Inflammatory macrophage (primary cell): ENCODE measurements at places on chromosomes 6 and 20.
A peak's percentile ranks its signal among the peaks of the same experiment; 100 is the strongest.

GRCh38 chr6:53038141-53038540 is 27.1 kb upstream of the FBXO9 start:
- DNase-seq, result no peak

GRCh38 chr20:22385602-22386305 is 198.6 kb downstream of the FOXA2 start:
- no peak for DNase-seq

GRCh38 chr6:157732007-157732406 is 91.0 kb upstream of the SNX9 start:
- DNase-seq, result no peak

GRCh38 chr6:121897337-121897760 is 461.9 kb downstream of the GJA1 start:
- no peak for DNase-seq

- no peak for DNase-seq
Observed at GRCh38 chr6:98463038-98464000, 371.1 kb upstream of the POU3F2 start.

DNA sequence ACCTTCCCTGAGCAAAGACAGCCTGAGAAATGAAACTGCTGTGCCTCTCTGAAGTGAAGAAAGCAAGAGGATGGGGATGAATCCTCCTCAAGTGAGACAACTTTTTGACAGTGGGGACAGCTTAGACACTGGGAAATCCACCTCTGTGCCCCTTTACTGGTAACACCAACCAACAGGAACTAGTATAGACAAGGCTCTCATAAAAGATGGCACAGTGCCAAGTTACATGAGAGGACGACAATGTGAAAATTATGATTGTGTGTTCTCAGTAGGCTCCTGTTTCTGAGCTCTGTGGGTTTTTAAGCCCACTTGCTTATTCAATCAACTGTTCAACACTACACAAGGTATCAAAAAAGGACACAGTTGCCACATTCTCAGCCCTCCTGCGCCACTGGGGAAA is 41.6 kb upstream of the LYRM2 start:
- DNase-seq, result no peak

- DNase-seq, result no peak
Observed at GRCh38 chr6:125046107-125046925, 84.1 kb downstream of the RNF217 start.

GRCh38 chr6:130482645-130483390 is 117.0 kb downstream of the TMEM200A start:
- DNase-seq, result no peak

- DNase-seq, result no peak
Observed at GRCh38 chr20:56380375-56380774, 11.6 kb downstream of the AURKA start.

DNA sequence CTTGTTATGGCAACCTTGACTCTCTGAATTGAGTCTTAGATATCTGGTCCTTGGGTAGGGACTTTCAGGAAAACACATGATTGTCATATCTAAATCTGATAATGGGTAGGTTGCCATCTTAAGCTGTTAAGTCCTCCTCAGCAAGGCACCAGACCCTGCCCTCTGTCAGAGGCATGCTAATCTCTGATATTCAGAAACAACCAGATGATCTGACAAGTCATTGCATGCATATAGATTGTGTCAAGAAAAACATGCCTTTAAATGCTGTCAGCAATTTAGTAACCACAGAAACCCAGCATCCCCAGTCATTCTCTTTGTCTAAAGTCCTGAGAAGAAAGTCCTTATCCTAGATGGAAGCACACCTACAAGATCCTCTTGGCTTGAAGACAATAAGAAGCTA is 149.1 kb downstream of the EDN1 start:
- DNase-seq, result no peak

DNA sequence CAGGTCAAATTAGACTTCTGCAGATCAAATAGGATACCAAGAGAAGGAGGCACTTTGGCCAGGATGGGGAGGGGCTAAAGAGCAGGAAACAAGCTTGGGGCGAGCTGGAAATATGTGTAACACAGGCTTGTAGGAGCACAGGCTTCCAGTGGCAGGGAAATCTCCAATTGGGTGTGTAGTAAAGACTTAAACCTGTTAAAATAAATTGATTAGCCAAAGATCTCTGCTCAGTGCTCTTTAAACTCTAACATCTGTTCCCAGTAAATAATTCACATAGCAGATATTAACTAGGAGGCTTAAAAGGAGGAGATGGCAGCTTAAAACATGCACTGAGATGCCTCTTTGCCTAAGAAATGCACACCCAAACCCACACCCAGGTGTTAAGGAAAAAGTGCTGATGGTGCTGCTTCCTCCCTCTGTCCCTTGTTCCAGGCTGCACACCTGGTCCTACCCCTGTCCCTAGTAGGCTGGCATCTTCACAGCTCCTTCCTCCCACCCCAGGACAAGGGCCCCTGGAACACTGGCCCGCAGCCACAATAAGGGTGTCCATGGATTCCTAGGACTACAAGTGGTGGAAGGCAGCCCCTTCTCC is 93.5 kb upstream of the MLN start:
- DNase-seq, result no peak

DNA sequence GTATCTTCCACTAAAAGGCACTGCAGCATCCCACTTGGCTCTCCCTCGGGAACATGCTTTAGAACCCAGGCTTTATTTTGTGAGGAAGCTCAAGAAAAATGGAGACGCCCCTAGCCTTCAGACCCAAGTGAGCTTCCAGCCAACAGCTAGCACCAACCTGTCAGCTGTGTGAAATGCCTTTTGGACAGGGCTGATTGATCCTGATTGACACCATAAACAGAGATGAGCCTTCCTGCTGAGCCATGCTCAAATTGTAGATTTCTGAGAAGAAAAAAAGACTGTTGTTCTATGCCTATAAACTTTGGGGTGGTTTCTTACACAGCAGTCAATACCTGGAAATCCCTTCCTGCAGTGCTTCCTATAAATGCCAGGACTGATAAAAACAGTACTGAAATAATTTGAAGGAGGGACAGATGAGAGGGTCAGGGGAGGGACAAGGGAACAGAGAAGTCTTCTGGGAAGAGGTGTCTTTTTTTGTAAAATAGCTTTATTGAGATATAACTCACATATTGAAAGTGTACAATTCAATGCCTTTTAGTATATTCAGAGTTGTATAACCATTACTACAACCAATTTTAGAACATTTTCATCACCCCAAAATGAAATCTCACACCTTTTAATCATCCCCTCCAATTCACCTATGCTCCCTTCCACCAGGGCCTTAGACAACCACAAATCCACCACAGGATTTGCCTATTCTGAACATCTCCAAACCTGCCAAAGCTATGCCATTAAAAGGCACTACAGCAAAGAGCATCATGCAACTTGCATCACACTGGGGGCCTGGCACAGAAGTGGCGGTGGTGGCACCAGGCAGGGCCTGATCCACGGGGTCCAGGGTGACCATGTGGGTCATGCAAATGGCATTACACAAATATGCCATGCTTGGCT is 2.7 kb upstream of the STK4 start:
- no peak for DNase-seq

DNA sequence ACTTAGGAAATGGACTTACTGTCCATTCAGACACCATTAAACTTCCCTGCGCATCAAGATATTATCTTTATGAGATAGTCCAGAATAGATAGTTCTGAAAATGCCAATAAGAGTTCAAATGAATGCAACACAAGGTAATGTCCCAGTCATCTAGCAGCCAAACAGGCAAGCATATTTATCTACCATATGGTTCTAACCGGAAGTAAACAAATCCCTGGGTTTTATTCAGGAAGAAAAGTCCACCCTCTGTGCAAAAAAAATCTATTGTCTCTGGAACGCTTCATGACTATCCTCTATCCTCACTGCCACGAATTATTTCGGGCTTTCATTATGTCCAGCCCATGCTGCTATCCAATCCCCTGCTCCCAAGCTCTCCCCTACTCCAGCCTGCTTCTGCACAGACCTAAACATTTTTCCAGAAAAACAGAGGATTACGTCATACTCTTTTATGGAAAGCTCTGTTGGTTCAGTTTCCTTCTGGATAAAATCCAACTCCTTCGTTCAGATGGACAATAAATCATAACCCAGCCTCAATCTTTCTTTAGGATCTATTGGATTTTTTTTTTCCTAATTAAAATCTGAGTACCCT is 11.4 kb downstream of the PPIL6 start:
- no peak for DNase-seq

DNA sequence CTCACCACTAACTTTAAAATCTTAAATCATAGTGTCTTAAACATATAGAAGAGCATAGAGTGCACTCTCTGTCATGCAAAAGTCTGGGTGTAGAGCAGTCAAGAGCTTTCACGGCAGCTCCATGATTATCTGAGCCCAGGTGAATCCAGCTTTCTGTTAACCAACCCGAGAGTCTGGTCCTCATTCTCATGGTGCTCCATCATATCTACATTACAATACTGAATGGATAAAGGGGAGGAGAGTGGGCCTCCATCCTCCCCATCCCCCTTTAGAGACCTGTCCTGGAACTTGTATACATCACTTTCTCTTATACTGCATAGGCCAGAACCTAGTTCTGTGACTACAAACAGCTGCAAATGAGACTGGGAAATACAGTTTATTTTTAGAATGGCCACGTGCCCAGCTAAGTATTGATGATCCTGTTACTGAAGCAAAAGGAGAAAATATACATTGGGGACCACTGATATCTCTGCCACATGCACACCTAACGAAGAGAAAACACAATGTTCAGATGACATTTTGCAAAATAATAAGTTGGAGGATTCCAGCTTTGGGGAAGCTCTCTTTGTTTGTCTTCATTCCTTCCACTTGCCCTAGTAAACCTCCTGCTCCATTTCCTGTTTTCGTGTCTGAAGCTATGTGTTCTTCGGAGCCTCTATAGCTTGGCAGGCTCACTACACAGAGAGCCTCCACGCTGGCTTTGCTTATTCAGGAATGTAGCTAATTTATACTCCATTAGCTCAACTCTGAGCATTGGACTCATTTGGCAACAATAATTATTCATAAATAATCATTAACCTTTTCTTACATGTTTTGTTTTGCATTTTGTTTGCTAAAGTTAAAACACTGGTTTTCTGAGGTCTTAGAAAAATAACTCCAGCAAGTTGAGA is 110.1 kb downstream of the IYD start:
- no peak for DNase-seq

- peak; percentile 81 for DNase-seq
Observed at GRCh38 chr6:6942831-6943230, 164.9 kb upstream of the RREB1 start.

DNA sequence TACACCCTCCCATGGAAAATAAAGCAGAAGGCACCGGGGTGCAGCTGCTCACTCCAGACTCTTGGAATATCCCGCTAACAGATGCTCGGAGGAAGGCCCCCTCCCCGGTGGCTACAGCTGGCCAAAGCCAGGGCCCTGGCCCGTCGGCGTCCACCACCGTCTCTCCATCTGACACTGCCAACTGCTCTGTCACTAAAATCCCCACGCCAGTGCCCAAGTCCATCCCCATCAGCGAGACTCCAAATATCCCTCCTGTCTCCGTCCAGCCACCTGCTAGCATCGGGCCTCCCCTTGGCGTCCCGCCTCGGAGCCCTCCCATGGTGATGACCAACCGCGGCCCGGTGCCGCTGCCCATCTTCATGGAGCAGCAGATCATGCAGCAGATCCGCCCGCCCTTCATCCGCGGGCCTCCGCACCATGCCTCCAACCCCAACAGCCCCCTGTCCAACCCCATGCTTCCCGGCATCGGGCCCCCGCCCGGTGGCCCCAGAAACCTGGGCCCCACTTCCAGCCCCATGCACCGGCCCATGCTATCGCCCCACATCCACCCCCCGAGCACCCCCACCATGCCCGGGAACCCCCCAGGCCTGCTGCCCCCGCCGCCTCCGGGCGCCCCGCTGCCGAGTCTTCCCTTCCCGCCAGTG is 143.9 kb downstream of the SOBP start:
- DNase-seq, result no peak

GRCh38 chr6:89311853-89312531 is 3.1 kb downstream of the GABRR2 start:
- DNase-seq, result peak; percentile 62

GRCh38 chr20:8557711-8558110 is 425.6 kb downstream of the PLCB1 start:
- DNase-seq, result no peak

GRCh38 chr20:5977975-5978374 is 27.5 kb downstream of the MCM8 start:
- no peak for DNase-seq

DNA sequence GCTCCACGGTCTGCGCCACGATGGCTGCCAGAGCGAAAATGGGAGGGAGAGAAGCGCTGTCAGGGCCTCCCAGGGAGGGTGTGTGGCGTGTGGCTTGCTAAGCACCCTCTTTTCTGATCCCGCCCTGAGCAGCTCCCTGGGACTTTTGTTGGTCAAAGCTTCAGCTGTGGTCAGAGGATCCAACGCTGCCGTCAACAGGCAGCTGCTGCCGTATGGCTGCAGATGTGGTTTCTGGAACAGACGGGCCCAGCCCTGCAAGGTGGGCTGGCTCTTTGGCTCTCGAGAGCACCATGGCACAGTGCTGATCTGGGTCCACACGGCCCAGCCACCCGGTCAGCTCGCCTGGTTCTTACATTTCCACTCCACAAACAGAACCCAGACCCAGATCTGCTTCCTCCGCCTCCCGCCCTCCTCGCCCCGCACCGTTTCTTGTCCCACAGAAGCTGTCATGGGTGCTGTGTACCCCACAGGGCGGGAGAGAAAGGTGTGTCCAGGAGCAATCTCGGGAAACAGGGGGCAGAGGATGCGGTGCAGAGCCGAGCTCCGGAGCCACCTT is 86.0 kb upstream of the BHLHE23 start:
- no peak for DNase-seq

GRCh38 chr6:10521104-10521808 is at the start of gene GCNT2:
GCNT2 (plus strand) TSS chr6:10521351; CDS start chr6:10528912, 7,561 bp downstream.
- DNase-seq, result peak; percentile 37

- no peak for DNase-seq
Observed at GRCh38 chr20:50877232-50877743, 53.9 kb downstream of the ADNP start.

DNA sequence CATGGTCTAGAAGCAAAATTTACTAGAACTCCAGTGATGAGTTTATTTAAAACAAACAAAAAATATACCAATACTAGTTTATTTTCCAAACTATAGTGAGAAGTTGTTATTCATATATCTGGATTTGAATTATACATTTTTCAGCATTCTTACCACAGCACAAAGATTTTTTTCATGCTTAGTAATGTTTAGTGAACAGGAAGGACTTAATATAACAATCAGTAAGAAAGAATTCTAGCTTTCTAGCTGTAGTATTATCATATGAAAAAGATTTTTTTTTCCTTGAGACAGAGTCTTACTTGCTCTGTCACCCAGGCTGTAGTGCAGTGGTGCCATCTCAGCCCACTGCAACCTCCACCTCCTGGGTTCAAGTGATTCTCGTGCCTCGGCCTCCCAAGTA is 13.8 kb downstream of the MARCKS start:
- no peak for DNase-seq

- no peak for DNase-seq
Observed at GRCh38 chr20:43540673-43541060, 18.2 kb upstream of the SGK2 start.

GRCh38 chr6:169141671-169142537 is 111.7 kb downstream of the THBS2 start:
- peak; percentile 64 for DNase-seq

DNA sequence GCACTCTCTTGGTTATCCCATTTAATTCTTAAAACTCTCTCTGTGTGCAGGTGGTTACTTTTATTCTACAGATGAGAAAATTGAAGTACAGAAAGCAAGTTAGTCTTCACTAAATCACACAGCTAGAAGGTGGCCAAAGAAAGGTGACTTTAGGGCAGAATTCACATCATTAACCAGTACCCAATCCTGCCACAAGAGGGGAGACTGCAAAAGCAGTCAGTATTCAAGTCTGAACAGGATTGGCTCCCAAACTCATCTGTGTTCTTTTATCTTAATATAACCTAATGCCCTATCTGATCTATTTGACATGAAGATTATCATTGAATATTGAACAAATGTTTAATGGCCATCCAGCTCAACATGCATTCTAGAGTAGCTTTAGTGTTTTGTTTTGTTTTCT is 225.3 kb upstream of the FAM83B start:
- no peak for DNase-seq
